ENCODE measurements at places on chromosomes 2 and 18. TPM values are rescaled to one million over a fixed set of nuclear protein-coding genes. Genes with fewer than 3 reads are reported as not detected.

- no peaks in the 10 kb centered on the region for H3K4me1 ChIP-seq
- no peaks in the 10 kb centered on the region for H3K27me3 ChIP-seq
- H3K4me3 ChIP-seq = no peak overlapping the region
Observed at GRCh38 chr2:38407111-38407682, 30.1 kb upstream of the ATL2 start.

DNA sequence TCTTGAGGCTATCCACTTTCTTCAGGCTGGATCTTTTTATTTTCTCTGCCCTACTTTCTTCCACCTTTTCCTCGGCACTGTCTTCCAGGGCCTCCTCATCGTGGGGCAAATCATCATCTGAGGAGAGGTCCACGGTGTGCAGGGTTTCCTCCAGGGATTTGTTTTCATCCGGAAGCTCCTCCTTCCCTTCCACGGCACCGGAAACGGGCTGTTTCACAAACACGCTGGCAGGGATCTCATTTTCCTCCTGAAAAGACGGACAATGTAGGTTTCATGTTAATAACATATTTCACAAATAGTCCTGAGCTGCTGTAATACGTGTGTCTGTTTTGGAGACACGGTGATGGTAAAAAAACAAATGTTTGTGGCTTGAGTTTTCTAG, 10.4 kb downstream of the CAVIN2 start:
- peaks cover 58% of the 10 kb centered on the region for H3K27me3 ChIP-seq
- DNase-seq = no peak
- no peak overlapping the region for H3K4me3 ChIP-seq
- no peak overlapping the region for H3K27ac ChIP-seq

DNA sequence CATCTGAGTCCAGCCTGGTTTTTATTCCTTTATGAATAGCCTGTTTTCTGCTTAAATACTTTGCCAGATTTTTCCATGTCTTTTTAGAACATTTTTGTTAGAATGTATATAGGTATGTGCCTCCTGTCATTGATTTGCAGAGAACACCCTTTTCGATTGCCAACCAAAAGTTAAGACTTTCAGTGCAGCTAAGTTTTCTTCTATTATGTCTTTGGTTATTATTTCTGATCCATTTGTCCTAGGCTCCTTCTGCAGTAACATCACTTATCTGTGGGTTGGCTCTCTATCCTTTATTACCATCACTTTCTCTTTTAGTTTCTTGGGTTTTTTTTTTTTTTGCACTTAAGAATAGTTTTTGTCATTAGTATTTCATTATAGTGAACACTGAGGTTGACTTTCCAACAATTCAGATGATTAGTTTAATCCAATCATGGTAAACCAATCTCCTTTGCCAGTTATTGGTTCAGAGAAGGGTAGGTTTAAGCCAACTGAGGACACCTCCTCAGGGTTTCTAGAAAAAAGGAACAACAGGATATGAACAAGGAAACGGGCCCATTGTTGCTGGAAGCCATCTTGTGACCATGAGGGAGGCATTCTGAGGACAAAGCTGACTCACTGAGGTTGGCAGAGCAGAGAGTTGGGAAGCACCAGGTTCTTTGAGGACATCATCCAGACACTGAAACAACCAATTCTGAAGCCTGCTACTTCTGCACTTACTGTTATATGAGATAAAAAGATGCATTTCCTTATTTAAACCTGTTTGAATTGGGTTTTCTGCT, 37.9 kb upstream of the GBX2 start:
- H3K27me3 ChIP-seq = peaks cover 17% of the 10 kb centered on the region
- H3K4me1 ChIP-seq = no peaks in the 10 kb centered on the region
- H3K27ac ChIP-seq = no peak overlapping the region
- no peak overlapping the region for H3K4me3 ChIP-seq
- DNase-seq = no peak
- H3K36me3 ChIP-seq = no peaks in the 10 kb centered on the region

DNA sequence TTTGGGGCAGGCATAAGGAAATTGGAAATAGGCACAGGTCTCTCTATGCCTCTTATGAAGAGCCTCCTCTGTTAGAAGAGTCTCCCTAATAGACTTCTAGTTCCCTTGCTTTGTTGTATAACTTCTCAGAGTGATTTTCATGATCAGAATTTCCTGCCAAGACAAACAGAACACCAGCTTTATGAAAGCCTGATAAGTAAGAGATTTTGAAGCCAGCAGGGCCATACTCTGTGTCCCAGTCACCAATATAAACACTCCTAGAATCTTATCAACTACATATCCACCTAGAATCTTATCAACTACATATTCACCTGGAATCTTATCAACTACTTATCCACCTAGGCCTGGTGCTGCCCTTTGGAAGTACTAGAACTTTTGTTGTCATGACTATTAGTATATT, 579.5 kb downstream of the ARHGAP15 start:
- peak overlapping the region; percentile 10 for H3K27ac ChIP-seq
- H3K27me3 ChIP-seq = no peaks in the 10 kb centered on the region
- DNase-seq = no peak
- peaks cover 17% of the 10 kb centered on the region for H3K4me1 ChIP-seq

GRCh38 chr2:130336877-130337734, 5.6 kb upstream of the IMP4 start:
- H3K27me3 ChIP-seq = peaks cover 20% of the 10 kb centered on the region
- H3K36me3 ChIP-seq = no peaks in the 10 kb centered on the region
- DNase-seq = no peak
- H3K4me3 ChIP-seq = peak overlapping the region; percentile 67
- peaks cover 24% of the 10 kb centered on the region for H3K4me1 ChIP-seq
- H3K27ac ChIP-seq = peak overlapping the region; percentile 72

GRCh38 chr2:10432311-10433181, 15.6 kb downstream of the ODC1 start:
- H3K27ac ChIP-seq = peak overlapping the region; percentile 77
- peak overlapping the region; percentile 89 for H3K4me3 ChIP-seq
- peak; percentile 37 for DNase-seq
- H3K36me3 ChIP-seq = peaks cover 5% of the 10 kb centered on the region
- H3K4me1 ChIP-seq = peaks cover 21% of the 10 kb centered on the region
- H3K27me3 ChIP-seq = peaks cover 6% of the 10 kb centered on the region

DNA sequence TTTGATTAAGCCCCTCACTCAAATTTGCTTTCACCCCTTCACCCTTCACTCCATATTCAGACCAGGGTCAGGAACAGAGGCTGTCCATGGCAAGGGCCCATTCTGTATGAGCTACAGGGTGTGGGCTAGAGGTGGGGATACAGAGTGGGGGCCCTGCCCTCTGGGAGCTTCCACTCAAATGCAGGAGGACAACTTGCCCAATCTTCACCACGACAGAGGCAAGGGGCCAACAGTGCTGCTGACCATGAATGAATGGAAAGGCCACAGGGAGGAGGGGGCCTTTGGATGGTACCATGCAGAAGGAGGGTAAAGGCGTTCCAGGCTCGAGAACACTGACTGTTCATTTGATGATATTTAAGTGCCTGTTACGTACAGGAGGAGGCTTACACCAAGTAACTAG, 22.8 kb downstream of the ADRA2B start:
- H3K27ac ChIP-seq = no peak overlapping the region
- H3K4me3 ChIP-seq = no peak overlapping the region

GRCh38 chr2:193843675-193844074, 1648.9 kb upstream of the TMEFF2 start:
- no peaks in the 10 kb centered on the region for H3K36me3 ChIP-seq
- no peak overlapping the region for H3K4me3 ChIP-seq
- no peaks in the 10 kb centered on the region for H3K27me3 ChIP-seq
- DNase-seq = no peak
- H3K4me1 ChIP-seq = no peaks in the 10 kb centered on the region

DNA sequence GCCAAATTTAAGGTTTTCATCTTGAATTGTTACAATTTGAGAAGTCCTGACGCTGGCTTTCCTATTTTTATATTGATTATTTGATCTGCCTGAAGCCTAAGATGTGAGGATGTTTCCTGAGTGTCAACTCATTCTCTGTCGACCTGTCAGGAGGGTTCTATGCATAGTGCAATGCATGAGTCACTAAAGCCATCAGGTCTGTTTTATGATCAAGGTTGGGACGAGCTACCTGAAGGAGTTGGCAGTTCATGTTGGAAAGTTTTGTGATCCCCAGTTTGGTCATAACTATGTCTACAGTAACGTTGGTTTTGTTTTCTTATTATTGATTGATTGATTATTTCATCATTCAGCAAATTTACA, 71.2 kb downstream of the NABP1 start:
- H3K4me1 ChIP-seq = peaks cover 4% of the 10 kb centered on the region
- no peak overlapping the region for H3K27ac ChIP-seq
- H3K27me3 ChIP-seq = peaks cover 6% of the 10 kb centered on the region
- no peak overlapping the region for H3K4me3 ChIP-seq
- DNase-seq = no peak

- no peak for DNase-seq
- H3K4me1 ChIP-seq = peaks cover 30% of the 10 kb centered on the region
- peak overlapping the region; percentile 65 for H3K27ac ChIP-seq
- no peaks in the 10 kb centered on the region for H3K27me3 ChIP-seq
Observed at GRCh38 chr2:26086155-26086637, 52.3 kb downstream of the RAB10 start.

DNA sequence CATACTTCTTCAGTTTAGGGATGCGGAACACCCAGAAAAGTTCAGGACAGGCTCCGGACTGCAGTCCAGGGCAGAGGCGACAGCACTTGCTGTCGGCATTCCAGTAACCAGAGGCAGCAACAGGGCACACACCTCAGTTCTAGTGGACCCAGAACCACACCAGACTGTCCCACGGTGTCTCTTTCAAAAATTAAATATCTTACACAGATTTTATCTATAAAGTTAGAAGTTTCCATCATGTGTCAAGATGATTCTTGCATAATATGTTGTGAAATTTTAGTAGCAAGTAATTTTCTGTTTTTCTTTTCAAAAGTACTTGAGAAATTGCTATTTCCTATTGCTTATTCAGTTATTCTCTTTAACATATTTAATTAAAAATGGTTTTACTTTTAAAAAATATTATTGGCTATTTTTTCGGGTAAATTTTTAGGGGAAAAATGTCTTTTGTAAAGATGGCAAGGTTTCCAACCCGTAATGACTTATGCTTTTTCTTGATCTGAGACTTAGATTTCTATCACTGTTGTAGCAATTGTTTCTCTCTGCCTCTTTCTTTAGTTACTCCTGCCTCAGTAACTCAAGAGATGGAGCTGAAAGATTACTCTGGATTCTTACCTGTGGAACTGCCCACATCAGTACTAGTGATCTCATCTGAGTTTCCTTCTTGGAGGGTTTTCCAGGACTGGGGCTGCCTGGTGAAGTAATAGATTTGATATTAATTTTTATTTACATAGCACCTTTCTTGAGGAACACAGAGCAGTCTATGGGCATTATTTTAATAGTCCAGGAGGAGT, 182.7 kb downstream of the LTBP1 start:
- no peak for DNase-seq
- H3K4me3 ChIP-seq = no peak overlapping the region
- no peak overlapping the region for H3K27ac ChIP-seq
- peaks cover 49% of the 10 kb centered on the region for H3K27me3 ChIP-seq
- no peaks in the 10 kb centered on the region for H3K36me3 ChIP-seq

GRCh38 chr2:45533771-45534170, 77.3 kb downstream of the SRBD1 start:
- DNase-seq = no peak
- no peaks in the 10 kb centered on the region for H3K4me1 ChIP-seq
- H3K4me3 ChIP-seq = no peak overlapping the region
- no peaks in the 10 kb centered on the region for H3K27me3 ChIP-seq

- H3K4me3 ChIP-seq = no peak overlapping the region
- no peak for DNase-seq
- H3K27ac ChIP-seq = no peak overlapping the region
- H3K36me3 ChIP-seq = no peaks in the 10 kb centered on the region
Observed at GRCh38 chr2:27014771-27015433, 17.9 kb upstream of the TMEM214 start.

DNA sequence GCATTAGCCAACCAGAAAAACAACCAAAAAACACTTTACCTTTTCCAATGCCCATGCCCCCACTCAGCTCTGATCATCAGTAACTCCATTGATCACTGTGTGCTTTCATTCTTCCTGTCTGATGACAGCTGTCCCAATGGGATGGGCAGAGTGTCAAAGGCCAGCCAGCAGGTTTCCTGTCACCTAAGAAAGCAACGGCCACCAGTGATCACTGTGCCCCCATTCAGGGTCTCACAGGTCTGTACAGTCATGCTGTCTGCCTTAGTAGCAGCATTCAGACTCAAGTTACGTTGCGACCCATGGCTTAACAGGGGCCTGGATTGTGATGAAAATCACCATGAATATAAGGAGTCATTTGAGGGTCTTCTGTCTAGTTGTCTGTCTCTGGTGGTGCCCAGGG, 184.5 kb downstream of the MGAT5 start:
- peak overlapping the region; percentile 84 for H3K27ac ChIP-seq
- no peaks in the 10 kb centered on the region for H3K27me3 ChIP-seq
- DNase-seq = no peak
- H3K4me1 ChIP-seq = peaks cover 19% of the 10 kb centered on the region
- H3K36me3 ChIP-seq = peaks cover 10% of the 10 kb centered on the region

DNA sequence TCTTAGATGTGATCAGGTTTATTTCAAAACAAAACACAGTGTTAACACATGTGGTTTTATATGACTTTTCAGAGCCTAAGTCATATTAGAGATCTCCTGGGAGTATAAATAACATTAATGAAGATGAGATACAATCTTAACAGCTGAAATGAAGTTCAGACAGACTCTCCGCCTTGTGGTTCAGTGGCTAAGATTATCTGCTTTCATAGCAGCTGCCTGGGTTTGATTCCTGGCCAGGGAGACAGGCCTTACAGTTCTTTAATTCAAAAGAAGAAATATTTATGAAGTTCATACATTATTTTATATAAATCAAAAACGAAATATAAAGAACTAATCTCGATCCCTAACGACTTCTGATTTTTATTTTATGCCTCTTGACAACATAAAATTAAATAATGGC, 35.2 kb upstream of the TTC32 start:
- H3K4me1 ChIP-seq = no peaks in the 10 kb centered on the region
- no peak overlapping the region for H3K27ac ChIP-seq
- DNase-seq = no peak
- H3K4me3 ChIP-seq = no peak overlapping the region

The SCYGR4 gene
- total RNA-seq = not detected

The SERPINB10 gene
- total RNA-seq = not detected

The IHH gene
- not detected for total RNA-seq

The KCNG2 gene
- not detected for total RNA-seq

The PAX3 gene
- not detected for total RNA-seq

The ABCB11 gene
- not detected for total RNA-seq
